ENCODE measurements at places on chromosomes 4 and X.

GRCh38 chr4:77308843-77309242, 151.8 kb downstream of the CCNG2 start:
- no peak for DNase-seq

DNA sequence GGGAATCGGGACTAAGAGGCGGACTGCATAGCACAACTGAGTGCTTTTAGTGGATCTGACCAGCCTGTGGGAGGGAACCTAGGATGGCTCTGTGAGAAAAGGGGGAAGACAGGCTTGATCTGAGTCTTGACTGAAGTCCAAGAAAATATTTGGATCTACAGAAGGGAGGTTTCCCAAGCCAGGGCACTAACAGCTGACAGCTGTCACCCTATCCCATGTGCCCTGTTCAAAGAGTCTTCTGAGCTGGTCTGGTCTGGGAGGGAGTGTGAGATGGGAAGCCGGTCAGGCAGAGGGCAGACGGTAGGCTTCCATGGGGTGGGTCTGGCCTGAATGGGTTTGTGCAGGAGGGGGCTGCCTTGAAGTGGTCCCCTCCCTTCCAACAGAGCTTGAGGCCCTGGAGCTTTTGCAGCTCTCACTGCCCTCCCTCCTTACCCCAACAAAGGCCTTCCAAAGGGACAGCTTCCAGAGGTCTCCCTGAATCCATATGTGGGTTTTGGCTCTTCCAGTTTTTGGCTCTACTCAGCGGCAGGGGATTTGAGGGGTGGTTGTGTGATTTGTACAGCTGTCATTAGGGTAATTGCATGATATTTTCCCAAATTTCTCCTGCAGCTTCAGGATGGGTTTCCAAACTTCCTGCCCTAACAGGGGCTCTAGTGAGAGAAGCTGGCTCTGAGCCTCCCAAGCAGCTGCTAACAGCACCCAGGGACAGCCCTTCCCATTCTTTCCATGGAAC, 643.7 kb downstream of the BCOR start:
- DNase-seq, result no peak

DNA sequence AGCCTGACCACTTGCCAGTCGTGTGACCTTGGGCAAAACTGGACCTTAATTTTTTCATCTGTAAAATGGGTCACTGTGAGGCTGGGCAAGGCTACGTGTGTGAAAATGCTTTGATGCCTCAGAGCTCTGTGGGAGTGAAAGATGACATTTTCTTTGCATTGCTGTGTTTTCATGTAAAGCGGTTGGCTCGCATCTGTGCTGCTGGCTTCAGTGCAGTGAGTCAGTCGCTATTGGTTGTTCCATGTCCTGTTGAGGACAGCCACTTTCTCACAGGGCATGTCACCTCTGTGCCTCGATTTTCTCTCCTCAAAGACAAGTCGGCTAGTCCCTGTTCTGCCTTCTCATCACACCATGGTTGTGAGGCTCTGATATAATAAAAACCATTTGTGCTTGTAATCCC, 4.4 kb downstream of the MTMR1 start:
- no peak for DNase-seq

- no peak for DNase-seq
These were observed 3.1 kb downstream of the SLITRK4 start for GRCh38 chrX:143632625-143633410.

DNA sequence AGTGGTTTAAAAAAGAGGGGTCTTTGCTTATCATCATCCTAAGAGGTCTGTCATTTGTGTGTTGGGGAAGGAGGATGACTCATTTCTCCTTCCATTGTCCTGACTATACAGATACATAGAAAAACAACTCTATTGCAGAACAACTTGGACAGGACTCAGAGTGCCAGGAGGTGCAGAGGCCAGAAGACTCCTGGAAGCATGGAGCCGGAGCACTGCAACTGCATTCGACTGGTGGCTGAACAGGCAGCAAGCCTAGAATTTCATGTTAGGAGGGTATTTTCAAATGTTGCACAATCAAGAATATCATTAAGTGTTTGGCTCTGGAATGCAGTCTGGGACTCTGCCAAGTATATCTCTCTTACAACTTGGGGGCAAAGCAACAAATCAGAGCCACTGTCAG, 35.0 kb upstream of the MAML3 start:
- DNase-seq, result no peak

GRCh38 chr4:138669479-138670315, 345.9 kb upstream of the NOCT start:
- no peak for DNase-seq

DNA sequence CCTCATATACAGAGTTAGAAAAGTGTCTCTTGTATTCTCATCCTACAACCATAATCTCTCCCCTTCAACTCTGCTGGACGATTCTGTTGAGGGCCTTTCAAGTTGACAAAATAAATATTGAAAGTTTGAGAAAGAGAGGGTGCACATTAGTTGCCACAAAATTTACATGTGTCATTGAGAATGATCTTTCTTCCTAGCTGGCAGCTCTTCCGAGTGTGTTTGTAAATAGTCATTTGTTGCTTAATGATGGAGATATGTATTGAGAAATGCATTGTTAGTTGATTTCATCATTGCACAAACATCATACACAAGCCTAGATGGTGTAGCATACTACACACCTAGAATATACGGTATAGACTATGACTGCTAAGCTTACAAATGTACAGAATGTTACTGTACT, 632.8 kb upstream of the AMOT start:
- no peak for DNase-seq

DNA sequence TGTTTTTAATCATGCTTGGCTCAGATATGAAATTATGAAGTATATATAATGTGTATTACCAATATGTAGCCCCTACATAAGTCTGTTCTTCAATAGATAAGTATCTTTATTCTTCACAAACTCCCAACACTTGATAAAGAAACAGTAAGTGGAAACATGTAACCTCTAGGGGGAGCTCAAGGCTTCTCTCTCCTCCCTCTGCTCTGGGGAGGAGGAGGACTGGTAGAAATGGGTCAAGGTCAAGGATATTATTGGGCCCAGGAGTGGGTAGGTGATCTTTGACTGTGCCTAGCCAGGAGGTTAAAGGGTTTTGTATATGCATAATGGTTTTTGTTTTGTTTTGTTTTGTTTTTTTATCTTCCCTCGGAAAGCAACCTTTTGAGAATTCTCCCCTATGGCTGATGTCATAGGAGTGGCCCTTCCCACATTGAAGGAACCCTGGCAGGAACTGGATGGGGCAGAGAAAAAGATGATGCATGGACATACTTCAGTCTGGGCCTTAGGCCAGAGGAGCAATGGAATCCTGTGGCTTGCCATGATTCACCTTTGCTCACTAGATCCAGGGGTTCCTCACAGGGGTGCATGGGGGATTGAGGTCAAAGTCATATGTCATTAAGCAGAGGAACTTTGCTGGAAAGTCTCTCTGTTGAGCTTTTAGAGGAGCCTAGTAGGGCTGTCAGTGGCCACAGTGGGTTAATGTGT, 460.3 kb downstream of the MID1IP1 start:
- DNase-seq, result peak; percentile 14

DNA sequence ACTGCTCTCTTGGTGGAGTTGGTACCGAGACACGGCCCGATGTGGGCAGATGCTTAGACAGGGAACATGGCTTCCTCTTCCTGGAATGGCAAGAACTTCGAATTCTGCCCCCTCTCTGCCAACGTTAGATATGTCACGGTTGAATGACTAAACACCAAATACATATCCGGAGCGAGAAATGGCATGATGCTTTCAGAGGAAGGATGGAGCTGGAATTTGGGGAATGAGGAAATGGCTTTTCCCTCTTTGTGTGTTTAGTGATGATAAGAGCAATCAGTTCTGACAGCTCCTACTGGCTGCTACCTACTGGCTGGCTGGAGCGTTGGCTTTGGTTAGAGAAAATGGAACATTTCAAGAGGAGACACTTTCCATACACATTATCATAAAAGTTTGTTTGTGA, 140.0 kb downstream of the DHRSX start:
- DNase-seq, result no peak

DNA sequence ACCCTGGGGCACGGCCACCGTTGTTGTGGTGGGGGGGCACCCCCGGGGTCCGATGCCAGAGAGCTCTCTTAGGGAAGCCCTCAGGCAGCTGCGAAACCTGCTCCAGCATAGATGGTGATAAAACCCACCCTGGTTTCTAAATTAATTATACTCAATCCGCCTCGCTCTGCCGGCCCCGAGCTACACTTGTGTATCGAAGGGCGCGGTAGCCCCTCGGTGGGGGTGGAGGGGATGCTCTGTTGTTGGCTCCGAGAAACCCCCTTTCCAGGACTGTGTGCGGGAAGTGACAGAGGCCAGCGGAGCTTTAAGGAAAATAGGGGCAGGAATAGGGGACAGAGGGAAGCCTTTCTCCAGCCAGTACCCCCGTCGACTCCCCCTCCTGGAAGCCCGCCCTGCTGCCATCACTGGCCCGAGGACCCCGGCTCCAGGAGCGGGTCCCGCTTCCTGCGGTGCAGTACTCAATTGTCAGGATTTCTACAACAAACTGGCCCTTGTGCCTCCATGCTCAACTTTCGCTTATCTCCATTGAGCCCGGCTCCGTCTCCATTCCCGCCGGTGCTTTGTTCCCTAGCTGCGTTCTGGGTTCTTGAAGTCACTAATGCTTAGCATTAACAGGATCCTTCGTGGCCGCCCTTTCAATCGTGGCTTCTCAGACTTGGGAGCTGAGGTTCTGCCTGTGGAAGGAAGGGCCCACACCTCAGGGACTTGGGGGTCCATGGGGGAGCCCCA, 408.2 kb downstream of the BCOR start:
- no peak for DNase-seq

- DNase-seq, result peak; percentile 87
These were observed at the start of the genes CSAG1 and MAGEA12 for GRCh38 chrX:152733261-152733975. TSS of gene CSAG1 (minus strand) at chrX:152733721. CDS start at chrX:152732460, 1,261 bp downstream. TSS of gene MAGEA12 (plus strand) at chrX:152733757. CDS start at chrX:152736162, 2,405 bp downstream.

- no peak for DNase-seq
These were observed 29.5 kb upstream of the TXLNG start for GRCh38 chrX:16756724-16757123.

DNA sequence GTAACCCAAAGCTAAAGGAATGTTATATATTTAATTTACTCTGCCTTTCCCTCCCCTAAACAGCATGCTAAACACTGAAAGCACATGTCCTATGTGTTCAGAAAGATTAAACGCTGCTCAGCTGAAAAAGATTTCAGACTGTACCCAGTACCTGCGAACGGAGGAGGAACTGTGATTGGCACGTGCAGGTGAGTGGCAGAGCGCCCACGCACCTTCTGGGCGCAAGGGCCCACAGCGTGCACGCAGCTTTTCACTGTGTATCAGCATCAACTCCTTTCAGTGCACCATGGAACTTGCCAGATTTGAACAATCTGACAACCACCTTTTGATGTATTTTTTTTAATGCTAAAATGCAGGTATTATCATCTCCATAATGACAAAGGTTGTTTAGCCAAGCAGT, 87.7 kb downstream of the RFC1 start:
- no peak for DNase-seq

DNA sequence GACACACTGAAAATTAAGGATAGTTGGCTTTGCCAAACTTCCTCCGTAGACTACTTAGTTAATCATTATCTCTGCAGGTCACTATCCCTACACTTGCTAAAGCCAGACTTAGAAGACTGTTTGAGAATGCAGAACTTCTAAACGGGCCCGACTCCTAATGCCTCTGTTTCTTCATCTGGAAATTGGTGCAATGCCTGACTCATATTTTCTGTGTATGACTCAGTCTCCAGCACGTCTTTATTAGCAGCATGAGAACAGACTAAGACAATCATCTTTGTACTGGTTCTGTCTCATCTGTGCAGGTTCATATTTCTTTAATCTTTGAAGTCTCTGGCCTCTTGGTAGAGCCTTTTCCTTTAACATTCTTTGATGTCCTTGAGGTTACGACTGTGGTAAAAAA, 411.9 kb upstream of the ACTRT1 start:
- DNase-seq, result no peak

GRCh38 chr4:120843849-120844527, 78.5 kb downstream of the PRDM5 start:
- no peak for DNase-seq

- DNase-seq, result no peak
These were observed 129.3 kb downstream of the BMPR1B start for GRCh38 chr4:94887027-94887426.

GRCh38 chr4:45006078-45006477, 279.7 kb upstream of the GNPDA2 start:
- DNase-seq, result no peak

DNA sequence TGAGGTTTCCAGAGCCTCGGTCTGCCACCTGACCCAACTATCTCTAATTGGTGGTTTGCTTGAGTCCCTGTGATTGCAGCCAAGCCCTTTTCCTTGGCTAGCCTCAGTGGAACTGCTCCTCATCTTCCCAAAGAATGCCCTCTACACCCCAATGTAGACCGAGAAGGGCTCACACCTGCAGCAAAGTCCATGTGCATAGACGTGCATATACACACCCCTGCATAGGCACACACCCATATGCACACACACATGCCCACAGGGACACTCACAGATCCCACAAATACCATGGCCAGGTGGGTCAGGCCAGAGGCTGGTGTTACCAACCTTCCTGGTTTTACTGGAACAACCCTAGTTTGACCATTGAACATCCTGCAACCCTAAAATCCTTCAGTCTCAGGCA, 332 bp downstream of the AWAT2 start:
- no peak for DNase-seq

- peak; percentile 48 for DNase-seq
These were observed 4.4 kb upstream of the PGM2 start for GRCh38 chr4:37821953-37822605.

- no peak for DNase-seq
These were observed 22.9 kb downstream of the SHISA3 start for GRCh38 chr4:42420140-42420539.

- DNase-seq, result no peak
These were observed 133.2 kb upstream of the ANXA3 start for GRCh38 chr4:78418406-78418805.

GRCh38 chrX:97039363-97040029, 155.8 kb downstream of the RPA4 start:
- no peak for DNase-seq

DNA sequence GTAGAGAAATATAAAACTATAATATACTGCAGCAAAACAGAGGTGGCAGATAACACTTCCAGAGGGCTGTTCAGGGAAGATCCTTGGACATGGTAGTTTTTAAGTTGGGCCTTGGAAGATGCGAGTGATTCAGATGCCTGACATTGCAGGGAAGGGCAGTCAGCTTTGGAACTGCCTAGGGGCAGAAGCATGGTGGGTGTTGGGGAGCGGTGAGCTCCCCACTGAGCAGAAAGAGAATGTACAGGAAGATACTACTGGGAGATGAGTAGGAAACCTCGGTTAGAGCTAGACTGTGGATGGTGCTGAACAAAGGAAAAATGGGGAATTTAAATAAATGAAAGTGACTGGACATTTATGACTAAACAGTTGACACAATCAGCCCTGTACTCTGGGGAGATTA, 24.9 kb upstream of the SEC24B start:
- no peak for DNase-seq

DNA sequence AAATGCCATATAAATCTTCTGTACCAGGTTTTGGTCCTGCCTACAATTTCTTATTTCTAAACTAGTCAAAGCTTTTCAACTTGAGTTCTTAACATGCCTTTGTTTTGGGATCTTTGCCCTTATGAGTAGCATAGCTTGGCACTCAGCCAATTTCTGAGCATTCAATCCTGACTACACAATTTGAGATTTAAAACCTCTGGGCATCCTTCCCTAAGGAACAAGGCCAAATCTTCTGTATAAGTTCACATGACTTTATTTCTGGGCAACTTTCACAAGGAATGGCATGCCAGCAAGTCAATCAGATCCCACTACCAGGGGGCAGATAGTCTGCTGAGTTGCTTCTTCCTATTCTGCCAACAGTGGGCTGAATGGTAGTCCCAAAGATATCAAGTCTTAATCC, 254.2 kb downstream of the ADAMTS3 start:
- no peak for DNase-seq

Data from NCI-H774 (cell line).